ENCODE measurements at places on chromosomes 4 and X. TPM values are rescaled to one million over a fixed set of nuclear protein-coding genes. Genes with fewer than 3 reads are reported as not detected.

DNA sequence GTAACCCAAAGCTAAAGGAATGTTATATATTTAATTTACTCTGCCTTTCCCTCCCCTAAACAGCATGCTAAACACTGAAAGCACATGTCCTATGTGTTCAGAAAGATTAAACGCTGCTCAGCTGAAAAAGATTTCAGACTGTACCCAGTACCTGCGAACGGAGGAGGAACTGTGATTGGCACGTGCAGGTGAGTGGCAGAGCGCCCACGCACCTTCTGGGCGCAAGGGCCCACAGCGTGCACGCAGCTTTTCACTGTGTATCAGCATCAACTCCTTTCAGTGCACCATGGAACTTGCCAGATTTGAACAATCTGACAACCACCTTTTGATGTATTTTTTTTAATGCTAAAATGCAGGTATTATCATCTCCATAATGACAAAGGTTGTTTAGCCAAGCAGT is 87.7 kb downstream of the RFC1 start:
- DNase-seq = no peak

- no peak for DNase-seq
These were observed 67.9 kb upstream of the STK26 start for GRCh38 chrX:131955099-131955777.

Gene PFKFB1
- 1.3 TPM for total RNA-seq

DNA sequence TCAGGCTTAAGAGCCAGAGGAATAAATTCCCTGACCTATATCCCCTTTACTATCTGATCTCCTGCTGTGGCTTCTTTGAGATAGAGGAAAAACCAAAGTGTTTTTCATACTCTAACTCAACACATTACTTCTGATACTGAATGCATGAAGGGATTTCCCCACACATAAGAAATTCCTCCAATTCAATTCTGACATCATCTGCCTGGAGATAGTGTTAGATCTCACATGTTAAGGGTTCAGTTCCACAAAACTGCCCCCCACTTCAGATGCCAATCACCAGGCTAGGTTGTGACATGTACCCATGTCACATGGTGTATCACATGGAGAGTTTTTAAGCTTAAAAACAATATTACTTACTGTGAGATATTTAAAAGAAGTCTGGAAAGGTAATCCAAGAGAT is 46.8 kb downstream of the GSTCD start:
- DNase-seq = no peak

DNA sequence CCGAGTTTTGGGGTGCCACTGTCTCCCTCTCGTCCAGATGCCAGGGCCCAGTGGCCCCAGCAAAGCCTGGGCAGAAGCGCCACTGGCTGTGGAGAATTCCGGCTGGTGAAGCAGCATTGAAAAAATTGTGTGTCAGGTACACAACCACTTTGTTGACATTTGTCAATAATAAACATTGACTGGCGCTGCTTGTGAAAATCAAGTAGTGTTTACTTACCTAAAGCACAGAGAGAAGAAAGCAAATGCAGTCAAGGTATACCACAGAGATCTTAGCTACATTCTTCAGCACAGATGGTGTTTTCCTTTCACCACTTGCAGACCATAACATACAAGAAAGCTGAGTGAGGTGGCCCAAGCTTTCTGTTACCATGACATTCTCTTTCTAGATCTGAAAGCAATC is 14.5 kb upstream of the SLC7A11 start:
- no peak for DNase-seq

DNA sequence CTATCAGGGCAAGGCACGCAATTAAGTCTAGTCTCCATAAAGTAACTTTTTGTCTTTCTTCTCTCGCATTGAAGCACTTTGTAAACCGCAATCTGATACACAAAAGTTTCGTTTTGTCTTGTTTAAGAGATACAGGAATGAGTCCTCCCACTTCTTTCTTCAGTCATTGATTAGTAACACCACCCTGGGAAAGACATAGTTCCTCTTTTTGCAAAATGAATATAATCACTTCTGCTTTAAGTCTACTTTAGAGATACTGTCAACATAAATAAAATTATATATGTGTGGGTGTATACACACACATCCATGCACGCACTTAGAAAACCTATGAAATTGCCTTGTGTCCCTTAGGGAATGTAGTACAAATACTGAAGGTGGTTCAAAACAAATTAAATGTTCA is 11.7 kb downstream of the COQ2 start:
- DNase-seq = no peak

GRCh38 chr4:26337612-26338011 is 16.8 kb downstream of the RBPJ start:
- no peak for DNase-seq

DNA sequence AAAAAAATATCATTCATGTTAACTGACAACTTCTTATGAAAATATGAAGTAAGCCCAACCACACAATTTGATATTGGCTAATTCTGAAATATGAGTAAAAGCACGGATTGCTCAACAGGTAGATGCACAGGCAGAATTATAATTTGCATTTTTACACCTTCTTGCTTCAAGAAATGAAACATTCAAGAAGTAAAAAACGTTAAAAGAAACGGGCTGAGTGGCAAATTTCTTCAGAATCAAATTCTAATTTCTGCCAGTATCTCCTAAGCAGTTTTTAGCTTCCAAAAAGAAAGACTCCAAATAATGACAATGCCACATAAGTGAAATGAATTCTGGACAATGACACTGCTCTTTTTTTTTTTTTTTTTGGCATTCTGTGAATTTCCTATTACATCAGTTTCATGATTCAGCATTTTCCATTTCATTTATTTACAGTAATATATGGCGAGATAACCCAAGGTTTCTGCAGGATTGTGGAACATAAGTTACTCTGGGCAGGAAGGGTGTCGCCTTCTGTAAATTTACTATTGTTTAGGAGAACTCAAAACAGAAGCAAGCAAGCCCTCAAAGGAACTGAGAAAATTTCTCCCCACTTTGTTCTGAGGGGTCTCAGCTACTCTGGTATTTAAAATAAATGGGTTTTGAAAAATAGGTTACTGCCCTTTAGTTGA is 1.4 kb downstream of the SEL1L3 start:
- DNase-seq = no peak

GRCh38 chrX:10654960-10655359 is 34.6 kb upstream of the MID1 start:
- DNase-seq = no peak

Gene HSD17B13
- 0.22 TPM for total RNA-seq

DNA sequence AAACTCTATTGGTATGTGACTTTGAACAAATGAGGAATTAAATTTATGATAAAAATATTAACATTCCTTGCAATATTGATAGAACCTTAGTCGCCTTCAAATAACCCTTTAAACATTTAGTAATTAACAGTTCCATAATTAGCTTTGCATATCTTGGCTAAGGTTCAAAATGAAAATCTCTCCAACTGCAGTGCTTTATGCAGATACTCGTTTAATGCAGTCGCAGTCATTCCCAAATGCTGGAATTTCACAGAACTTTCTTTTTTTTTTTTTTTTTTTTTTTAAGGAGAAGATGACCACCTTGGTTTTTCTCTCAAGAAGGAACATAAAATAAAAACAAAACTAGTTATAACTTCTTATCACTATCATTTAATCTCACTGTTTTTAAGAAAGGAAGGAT is 5.2 kb downstream of the RAPGEF2 start:
- DNase-seq = no peak

- no peak for DNase-seq
These were observed 13.0 kb upstream of the ARX start for GRCh38 chrX:25028726-25029125.

DNA sequence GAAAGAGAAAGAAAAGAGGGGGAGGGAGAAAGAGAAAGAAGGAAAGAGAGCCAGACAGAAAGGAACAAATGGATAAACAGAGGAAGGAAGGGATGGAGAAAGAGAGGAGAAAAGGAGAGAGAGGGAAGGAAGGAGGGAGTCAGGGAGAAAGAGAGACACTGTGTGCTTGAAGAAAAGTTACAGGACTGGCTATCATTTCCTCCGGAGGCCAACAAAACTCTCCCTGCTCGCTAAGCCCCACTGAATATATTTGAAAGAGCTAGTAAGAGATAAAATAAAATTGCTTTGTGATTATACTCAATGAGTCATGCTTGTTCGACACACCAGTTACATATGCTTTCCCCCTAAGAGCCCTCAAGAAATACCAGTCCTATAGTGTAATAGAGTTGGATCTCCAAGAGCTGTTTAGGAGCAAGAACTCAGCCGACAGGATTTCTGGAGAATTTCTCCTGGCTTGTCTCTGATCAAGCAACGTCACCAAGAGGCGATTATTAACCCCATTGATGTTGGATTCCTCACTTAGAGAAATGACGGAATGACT is 102.2 kb downstream of the MXRA5 start:
- no peak for DNase-seq

GRCh38 chrX:132750331-132751062 is 207.9 kb downstream of the HS6ST2 start:
- no peak for DNase-seq

DNA sequence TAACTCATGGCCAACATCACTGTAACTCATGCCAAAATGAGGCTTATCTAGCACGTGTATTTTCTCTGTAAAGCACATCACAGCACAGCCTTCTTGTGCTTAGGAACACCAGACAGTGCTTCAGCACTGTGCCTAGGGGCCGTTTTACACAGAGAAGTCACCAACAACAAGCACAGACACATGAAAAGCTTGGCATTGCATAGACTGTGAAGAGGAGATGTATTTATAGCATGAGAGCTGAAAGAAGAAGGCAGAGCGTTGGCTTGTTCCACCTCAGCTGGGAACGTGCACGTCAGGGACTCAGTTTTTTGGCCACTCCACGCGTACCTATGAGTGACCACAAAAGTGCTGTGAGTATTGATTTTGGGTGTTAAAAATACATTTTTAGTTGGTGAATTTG is 116.3 kb upstream of the SFRP2 start:
- DNase-seq = no peak

Gene NPY2R
- total RNA-seq = not detected

GRCh38 chr4:86596807-86597206 is 2.7 kb downstream of the PTPN13 start:
- DNase-seq = no peak

DNA sequence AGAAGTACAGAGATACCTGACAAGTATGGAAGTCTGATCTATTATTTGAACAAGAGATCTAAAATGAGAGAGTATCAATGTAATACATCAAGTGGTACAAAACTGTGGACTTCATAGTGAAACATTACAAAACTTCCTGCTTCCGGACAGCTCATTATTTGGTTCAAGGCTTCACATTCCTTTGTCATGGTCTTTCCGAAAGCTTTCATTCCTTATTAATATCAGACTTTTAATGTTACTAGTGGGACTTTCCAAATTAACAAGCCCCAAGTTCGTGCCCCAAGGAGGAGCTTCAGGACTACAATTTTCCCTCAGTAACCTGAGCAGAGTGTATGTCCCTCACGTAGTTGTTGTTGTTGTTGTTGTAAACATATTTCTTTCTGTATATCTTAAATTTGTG is 1.2 kb downstream of the CHIC2 start:
- no peak for DNase-seq

- DNase-seq = no peak
These were observed 7.2 kb upstream of the PRDM8 start for GRCh38 chr4:80189956-80190677.

Gene SMIM10
- 7.5 TPM for total RNA-seq

Gene ASB9
- 1.4 TPM for total RNA-seq

DNA sequence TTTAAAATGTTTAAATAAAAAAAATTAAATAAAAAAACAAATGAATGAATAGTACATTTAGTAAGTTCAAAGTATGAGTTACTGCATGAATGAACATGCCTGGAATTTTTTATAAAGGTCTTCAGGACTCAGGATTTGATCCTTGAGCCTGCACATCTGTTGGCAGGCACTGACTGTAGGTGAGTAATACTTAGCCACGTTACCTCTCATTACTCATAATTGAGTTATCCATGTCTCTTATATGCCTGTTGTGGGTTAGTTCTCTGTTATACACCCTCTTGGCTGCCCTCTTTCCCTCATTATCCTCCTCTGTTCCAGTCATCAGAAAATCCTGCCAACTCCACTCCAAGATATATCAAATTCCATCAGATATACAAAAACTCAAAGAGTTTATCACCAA is 276.0 kb downstream of the FBXW7 start:
- no peak for DNase-seq

- DNase-seq = no peak
These were observed 353.5 kb downstream of the FBXO8 start for GRCh38 chr4:173929921-173930320.

DNA sequence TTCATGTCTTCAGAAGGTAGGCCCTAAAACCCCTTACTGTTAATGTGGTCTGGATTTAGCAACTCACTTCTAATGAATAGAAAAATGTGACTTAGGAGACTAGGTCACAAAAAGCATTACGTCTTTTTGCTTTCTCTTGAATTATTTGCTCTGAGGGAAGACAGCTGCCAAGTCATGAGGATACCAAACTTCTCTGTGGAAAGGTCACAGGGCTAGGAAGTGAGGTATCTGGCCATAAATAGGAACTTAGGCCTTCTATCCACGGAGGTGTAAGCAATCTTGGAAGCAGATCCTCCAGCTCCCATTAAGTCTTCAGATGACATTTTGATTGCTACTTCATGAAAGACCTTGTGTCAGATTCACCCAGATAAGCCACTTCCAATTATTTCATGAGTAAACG is 120.6 kb downstream of the JADE1 start:
- DNase-seq = no peak

GRCh38 chr4:87174672-87175071 is 45.7 kb downstream of the KLHL8 start:
- no peak for DNase-seq

DNA sequence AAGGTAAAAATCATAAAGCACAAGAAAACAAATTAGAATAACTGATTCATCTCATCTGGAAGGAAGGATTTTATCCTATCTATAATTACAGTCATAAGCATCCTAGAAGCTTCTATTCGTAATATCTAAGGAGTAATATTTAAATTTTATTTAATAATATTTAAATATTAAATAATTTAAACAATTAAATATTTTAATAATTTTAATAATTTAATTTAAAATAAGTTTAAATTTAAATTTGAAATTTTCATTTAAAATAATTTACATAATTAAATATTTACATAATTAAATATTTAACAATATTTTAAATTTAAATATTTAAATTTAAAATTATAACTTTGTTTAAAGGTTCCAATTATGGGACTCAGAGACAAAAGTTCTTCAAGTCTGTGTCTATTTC is 127.5 kb upstream of the GK2 start:
- no peak for DNase-seq

Gene REELD1
- not detected for total RNA-seq

Gene TRIM61
- 5.0 TPM for total RNA-seq

DNA sequence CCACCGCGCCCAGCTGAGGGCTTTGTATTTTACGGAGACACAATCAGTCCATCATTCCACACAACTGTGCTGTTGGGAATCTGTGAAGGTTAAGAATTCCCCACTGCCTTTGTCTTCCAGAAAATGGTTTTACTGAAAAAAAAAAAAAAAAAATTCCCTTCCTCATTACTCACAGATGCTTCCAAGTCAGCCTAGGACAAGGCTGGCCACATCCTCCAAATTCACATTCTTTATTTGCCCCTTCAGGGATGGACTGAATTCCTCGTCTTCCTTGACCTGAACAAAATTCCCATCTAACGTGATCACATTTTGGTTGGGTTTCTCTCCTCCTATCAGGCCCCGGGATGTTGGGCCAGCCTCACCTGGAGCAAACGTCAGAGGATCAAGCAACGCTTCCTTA is 130.3 kb downstream of the DHRSX start:
- no peak for DNase-seq

Gene DRD5
- not detected for total RNA-seq

- DNase-seq = no peak
These were observed 97.6 kb downstream of the C4orf33 start for GRCh38 chr4:129193357-129194100.

GRCh38 chrX:140439476-140439875 is 65.4 kb downstream of the SOX3 start:
- DNase-seq = peak; percentile 69

Gene SMIM31
- total RNA-seq = not detected

Gene RBMXL3
- not detected for total RNA-seq
